ENCODE measurements at places on chromosomes 13 and 19.

GRCh38 chr19:58154679-58155648 lies 4.4 kb upstream of the ZNF329 start:
- DNase-seq = peak; percentile 97

DNA sequence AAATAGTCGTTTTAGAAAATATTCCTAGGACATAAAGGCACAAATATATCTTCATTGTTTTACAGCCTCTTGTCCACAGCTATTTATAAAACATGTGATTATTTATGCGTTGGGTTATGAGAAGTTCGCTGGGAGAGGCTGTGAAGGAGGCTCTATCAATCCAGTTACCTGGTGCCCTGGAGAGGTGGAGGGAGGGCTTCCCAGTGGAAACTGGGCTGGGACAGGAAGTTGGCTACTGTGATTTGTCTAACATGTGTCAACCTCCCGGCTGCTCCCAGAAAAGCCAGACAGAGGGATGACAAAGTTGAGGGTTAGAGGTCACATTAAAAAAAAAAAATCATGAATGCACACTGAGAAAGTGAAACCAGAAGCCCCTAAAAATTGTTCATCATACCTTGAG lies 346.5 kb downstream of the ZNF536 start:
- DNase-seq = no peak

GRCh38 chr13:76830805-76831204 lies 55.4 kb downstream of the KCTD12 start:
- DNase-seq = no peak

DNA sequence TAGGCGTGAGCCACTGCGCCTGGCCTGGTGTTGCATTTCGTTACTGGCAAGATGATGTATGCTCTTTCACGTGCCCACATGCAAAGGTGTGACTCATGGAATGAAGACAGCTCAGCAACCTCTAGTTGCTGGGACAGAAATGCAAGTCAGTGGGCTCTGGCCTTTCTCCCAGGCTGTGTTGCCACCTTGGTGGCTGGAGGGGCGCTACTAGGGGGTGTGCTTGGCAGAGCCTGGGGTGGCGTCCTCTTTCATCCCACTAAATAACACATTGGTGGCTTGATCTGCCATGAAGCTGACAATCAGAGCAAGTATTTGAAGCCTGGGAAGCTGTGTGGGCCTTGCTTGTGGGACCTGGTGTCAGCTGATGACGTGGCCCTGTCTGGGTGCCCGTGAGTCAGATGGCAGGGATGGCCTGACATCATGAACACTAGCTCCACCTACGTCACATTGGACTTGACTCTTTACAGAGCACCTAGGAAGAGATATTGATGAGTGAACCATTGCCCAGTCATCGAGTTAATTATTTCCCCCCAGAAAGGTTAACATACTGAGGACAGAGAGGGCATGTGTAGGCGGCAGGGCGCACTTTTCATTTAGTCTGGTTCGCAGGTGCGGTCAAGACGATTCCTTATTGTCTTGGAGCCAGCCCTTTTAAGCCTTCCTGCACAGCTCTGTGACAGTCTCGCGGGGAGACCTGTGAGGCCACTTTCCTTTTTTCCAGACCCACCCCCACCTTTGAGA lies 154.2 kb downstream of the TM9SF2 start:
- DNase-seq = no peak

- no peak for DNase-seq
Observed at GRCh38 chr19:1397838-1398237, 3.5 kb downstream of the GAMT start.

DNA sequence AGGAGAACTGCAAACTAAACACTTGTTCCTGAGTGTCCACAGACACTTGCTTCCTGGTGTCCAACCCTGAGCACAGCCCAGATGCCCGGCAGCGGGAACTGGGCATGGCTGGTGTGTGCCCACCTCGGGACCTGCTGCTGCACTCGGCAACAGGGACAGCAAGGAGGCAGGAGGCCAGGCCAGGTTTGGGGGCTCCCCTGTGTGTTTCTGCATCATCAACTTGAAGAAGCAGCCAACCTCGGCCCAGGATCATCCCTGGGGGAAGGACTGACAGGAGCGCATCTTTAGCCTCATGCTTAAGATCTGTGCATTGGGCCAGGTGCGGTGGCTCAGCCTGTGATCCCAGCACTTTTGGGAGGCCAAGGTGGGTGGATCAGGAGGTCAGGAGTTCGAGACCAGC lies 35.1 kb upstream of the LDLR start:
- DNase-seq = no peak

- DNase-seq = peak; percentile 92
Observed at GRCh38 chr19:35213663-35214632, 14.6 kb downstream of the FAM187B start.

- no peak for DNase-seq
Observed at GRCh38 chr19:35890113-35890650, 10.2 kb downstream of the NFKBID start.

Data from CD4-positive, alpha-beta T cell treated with Interleukin-1 beta for 1 hour (primary cell).